Retinal pigment epithelial cell (primary cell): ENCODE measurements at places on chromosomes 5 and 9.
A peak's percentile ranks its signal among the peaks of the same experiment; 100 is the strongest.

- no peak for DNase-seq
These were observed 178.8 kb downstream of the GAPVD1 start for GRCh38 chr9:125440411-125440810.

DNA sequence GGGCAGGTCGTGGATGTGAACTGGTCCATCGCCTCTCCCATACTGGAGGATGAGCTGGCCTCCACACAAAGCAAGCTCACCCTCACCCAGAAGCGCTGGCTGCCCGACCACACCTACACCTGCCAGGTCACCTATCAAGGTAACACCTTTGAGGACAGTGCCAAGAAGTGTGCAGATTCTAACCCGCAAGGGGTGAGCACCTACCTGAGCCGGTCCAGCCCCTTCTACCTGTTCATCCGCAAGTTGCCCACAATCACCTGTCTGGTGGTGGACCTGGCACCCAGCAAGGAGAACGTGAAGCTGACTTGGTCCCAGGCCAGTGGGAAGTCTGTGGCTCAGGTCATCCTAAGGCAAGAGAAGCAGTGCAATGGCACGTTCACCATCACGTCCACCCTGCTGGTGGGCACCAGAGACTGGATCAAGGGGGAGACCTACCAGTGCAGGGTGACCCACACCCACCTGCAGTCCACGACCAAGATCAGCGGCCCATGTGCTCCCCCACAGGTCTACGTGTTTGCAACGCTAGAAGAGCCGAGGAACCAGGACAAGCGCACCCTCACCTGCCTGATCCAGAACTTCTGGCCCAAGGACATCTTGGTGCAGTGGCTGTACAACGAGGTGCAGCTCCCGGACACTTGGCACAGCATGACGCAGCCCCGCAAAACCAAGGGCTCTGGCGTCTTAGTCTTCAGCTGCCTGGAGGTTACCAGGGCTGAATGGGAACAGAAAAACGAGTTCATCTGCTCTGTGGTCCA lies 71.3 kb downstream of the INSL6 start:
- DNase-seq = no peak

DNA sequence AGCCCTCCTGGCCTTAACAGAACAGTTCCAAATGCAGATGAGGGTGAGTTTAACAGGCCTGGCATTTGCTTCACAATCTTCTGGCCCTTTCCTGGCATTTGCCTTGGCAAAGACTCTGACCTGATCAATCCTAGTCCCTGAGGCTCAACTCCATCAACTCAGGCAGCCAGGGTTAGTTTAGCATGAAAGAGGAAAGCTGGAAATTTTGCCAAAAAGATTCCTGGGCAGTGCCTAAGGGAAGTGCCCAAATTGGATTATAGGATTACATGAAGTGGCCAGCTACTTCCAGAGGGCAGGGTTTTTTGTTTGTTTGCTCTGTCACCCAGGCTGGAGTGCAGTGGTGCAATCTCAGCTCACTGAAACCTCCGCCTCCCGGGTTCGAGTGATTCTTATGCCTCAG lies 36.8 kb downstream of the PCDHAC2 start:
- DNase-seq = no peak

DNA sequence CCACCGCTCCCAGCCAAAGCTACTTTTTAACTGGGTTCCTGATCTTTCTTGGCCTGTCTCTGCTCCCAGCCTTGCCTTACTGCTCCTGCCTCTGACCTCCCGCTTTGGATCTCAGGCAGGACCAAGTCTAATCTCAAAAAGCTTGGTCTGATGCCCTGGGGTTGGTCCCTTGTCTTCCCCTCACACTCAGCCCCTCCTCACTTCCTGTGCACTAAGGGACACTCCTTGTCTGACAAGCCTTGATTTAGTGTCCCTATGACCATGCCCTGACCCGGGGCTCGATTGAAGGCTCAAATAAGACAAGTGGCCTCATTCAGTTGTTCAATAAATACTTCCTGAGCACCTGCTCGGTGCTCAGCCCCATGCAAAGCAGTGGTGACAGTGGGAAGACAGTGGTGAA lies 3.7 kb upstream of the GTF3C5 start:
- DNase-seq = no peak

DNA sequence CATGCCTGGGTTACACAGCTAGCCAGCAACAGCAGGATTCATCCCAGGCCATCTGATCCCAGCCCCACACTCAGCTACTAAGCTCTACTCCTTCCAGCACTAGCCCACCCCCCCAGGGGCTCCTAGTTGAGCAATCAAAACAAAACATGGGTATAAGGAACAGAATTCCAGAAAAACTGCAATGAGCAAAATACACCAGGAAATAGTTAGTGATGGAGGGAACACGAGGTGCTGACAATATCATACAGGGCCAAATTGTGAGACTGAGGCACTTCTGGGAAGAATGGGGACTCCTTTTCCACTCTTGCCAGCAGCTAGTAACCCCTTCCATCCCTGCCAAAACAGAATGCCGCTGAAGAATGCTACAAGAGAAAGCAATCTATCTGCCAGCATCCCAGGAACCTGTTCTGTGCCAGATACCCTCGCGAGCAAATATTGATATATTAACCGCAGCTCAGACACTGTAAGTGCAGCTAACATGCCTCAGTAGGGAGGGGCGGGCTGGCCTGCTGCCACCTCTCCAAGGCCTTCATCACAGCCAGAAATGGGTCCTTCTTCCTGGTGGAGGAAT lies 161.4 kb downstream of the SLIT3 start:
- DNase-seq = no peak

DNA sequence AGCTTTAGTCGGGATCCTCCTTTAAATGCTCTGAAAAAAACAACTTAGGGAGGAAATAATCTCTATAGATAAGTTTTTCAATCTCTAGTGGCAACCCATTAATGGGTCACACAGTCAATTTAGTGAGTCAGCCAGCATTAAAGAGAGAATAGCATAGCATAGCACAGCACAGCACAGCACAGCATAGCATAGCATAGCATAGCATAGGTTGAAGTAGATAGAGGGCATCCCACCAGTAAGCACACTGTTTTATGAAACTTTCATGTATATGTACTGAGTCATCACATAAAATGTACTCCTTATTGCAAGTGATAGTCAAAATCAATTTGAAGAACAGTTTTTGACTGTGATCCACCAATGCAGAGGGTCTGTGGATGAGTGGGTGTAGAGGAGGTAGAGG lies 522.9 kb downstream of the CCDC171 start:
- DNase-seq = no peak

GRCh38 chr5:169229342-169229892 lies 71.5 kb downstream of the SLIT3 start:
- peak; percentile 60 for DNase-seq

- no peak for DNase-seq
These were observed 1.9 kb upstream of the NDUFB6 start for GRCh38 chr9:32574858-32575257.

DNA sequence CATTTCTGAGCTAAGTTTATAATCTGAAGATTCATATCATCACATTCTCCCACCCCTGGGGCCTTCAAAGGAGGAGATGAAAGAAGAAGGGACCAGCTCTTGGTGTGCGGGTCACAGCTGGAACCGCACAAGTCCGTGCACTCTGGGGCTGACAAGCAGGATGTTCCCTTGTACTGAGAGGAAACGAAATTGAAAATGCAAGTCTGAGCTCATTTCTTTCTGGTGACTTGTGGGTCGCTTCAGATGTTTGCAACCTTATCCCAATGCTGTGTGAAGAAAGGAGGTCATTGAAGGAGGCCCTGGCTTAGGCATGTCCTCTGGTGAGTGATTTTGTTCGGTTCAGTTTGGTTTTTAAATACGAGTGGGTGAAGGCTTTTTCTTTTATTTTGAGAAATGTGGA lies 59.6 kb downstream of the C9orf152 start:
- no peak for DNase-seq

DNA sequence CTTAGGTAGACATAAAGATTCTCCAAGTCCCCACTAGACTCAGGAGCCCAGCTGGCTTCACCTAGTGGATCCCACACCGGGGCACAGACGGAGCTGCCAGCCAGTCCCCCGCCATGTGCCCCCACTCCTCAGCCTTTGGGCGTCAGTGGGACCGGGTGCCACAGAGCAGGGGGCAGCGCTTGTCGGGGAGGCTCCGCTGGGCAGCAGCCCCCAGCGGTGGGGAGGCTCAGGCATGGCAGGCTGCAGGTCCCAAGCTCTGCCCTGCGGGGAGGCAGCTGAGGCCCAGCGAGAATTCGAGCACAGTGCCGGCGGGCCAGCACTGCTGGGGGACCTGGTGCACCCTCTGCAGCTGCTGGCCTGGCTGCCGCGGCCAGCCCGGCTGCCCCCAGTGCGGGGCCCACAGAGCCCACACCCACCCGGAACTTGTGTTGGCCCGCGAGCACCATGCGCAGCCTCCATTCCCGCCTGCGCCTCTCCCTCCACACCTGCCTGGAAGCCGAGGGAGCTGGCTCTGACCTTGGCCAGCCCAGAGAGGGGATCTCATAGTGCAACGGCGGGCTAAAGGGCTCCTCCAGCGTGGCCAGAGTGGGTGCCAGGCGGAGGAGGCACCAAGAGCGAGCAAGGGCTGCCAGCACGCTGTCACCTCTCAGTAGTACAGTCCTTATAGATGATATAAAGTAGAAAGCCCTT lies 390.7 kb downstream of the PLK2 start:
- DNase-seq = no peak

DNA sequence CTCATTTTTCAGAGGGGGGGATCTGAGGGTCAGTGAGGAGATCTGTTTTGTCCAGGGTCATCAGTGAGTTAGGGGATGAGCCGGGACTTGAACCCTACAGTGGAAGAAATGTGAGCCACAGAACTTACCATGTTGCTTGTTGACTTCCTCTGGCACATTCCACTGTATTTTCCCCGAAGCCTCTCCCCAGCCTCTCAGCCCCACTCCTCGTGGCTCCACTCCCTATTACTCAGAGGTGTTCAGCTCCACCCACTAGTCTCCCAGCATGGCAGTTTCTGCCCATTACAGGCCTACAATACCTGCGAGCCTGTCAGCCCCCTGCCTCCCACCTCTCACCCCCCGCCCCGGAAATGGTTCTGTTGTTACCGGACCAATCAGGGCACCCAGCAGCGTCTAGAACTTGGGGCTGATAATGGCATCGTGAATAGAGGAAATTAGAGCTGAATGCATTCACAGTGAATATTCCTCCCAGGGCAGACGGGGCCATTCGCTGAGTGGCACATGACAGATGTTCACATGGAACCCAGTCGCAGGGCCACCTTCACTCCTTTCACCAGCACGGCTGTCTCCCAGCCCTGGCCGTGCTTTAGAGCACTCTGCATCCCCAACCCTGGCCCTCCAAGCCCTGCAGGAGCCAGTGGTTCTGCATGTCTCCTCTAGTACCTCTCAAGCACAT lies 81.6 kb downstream of the KCNIP1 start:
- DNase-seq = no peak

- no peak for DNase-seq
These were observed 74.7 kb downstream of the PPARGC1B start for GRCh38 chr5:149804478-149805450.

DNA sequence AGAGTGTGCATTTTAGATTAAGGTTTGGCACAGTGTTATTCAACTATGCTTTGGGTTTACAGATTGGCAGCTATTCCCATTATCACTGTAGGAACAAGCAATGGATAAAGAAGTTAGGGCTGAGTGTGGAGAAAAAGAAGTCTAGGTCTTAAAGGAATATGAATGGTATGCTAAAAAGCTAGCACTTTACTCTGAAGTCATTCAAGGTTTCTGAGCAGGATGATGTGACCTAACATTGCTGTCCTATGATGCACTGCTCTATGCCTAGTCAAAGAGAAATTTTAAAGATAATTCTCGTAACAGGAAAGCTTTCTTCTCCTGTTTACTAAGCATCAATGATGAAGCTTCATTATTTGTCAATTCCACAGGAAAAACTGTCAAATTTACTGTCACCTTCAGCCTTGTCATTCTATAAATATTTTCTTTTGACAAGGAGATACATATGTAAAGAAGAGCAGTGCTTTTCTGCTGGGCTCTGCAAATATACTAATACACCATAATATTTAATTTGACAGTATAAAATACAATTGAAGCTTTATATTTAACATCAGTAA lies 476.1 kb upstream of the PTPRD start:
- no peak for DNase-seq

- DNase-seq = no peak
These were observed 161.8 kb downstream of the AUH start for GRCh38 chr9:91199739-91200497.

GRCh38 chr9:69601698-69602097 lies 70.5 kb downstream of the APBA1 start:
- DNase-seq = no peak

DNA sequence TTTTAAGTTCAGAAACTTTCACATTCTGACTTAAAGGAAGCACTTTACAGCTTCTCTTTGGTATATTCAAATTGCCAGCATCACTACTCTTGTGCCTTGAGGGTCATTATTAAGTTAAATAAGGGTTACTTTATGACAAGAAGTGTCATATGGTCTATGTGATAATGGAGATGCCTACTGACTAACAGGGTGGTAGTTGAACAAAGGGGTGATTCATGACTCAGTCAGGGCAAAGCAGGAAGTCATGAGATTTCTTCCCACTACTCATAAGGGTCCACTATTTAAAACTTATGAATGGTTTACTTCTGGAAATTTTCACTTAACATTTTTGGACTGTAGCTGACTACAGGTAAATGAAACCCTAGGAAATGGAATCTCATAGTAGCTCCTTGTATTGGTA lies 938.3 kb upstream of the PTPRD start:
- DNase-seq = no peak

GRCh38 chr5:55421074-55421529 lies 113.3 kb downstream of the MTREX start:
- DNase-seq = no peak

DNA sequence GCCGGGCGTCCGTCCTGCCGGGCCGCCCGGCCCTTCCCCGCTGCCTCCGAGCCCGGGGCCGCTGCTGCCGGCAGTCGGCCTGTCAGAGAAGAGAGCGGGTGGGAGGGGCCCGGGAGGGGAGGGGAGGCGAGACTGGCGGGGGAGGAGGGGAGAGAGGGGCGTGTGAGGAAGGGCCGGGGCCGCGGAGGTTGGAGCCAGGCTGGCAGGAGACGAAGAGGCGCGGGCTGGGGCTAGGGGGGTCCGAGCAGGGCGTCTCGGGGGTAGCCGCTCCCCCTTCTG lies 570 bp downstream of the CREBRF start:
- DNase-seq = no peak

DNA sequence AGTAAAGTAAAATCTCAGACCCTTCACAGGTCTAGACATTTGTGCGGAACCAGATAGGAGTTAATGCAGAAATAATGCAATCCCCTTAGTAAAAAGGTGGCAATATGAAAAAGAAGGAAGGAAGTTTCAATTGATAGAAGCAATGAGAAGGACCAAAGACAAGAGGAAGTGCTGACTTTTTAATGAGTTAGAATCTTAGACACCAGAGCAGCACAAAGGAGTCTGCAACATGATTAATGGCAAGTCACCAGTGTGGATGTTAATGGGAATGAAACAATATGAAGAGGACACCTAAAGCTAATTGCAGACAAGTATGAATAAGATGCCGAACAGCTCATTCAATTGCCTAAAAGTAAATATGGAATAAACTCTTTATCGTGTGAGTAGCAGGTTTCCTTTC lies 50.9 kb downstream of the MEGF9 start:
- no peak for DNase-seq

DNA sequence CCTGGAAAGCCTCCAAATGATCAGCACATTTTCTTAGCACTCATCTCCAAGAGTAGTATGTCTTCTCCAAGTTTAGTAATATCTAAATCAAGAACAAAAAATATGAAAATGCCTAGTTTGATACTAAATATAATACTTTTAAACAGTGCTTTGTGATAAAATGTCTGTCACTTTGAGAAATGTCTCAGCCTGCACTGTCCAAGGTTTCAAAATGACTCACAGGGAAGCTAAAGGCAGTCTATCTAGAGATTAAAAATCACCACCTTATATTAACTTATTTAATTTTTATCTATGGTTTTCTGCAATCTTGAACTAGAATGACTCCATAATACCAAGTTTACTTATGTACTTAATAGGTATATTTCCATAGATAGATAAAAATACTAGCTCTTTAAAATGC lies 633.0 kb upstream of the C9orf72 start:
- no peak for DNase-seq
